ENCODE measurements at places on chromosomes 13 and 19.

DNA sequence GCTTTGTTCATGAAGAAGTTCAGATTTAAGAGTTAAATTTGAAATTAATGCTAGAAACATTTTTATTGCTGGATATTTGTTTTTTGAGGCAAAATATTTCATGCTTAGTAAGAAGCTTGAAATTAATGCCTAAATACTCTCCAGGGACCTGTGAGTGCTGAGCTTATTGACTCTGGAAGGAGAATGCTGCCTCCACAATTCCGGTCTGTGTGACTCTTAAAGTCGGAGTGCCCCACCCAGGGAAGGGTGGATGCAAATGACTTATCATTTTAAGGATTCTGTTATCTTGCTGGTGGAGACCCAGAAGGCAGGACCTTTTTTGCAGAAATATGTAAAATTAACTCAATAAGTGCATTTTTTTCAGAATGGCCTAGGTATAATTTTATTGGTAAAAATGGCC is 143.8 kb upstream of the RXFP2 start:
- DNase-seq = no peak

DNA sequence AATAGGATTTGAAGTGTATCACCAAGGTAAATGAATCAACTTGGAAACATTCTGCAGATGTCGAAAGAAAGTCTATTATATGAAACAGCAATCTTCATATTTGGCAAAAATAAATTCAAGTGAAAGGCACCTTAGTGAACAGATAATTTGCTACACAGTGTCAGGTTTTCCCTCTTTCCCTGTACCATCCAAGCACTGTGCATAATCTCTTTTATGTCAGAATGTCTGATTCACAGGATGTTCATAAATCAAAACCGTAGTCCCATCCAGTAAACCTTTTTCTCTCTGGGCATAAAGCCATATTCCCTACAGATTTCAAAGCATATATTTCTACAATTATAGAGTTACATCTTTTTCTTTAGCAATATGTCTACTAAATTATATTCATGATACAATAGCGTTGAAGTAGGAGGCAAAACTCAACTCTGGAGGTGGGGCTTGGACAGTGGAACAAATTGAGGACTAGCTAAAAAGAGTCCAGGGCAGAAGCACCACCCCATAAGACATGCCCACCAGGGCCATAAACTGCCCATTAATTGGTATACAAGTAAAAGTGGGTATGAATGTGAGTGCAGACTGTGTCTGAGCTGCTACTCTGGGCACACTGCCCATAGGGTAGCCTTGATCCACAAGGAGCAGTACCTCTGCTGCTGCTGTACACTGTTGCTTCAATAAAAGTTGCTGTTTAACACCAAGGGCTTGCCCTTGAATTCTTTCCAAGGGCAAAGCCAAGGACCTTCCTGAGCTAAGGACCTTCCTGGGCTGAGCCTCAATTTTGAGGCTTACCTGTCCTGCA is 72.1 kb upstream of the MYCBP2 start:
- DNase-seq = no peak

GRCh38 chr19:49554701-49555181 is 25.6 kb downstream of the NOSIP start:
- DNase-seq = no peak

DNA sequence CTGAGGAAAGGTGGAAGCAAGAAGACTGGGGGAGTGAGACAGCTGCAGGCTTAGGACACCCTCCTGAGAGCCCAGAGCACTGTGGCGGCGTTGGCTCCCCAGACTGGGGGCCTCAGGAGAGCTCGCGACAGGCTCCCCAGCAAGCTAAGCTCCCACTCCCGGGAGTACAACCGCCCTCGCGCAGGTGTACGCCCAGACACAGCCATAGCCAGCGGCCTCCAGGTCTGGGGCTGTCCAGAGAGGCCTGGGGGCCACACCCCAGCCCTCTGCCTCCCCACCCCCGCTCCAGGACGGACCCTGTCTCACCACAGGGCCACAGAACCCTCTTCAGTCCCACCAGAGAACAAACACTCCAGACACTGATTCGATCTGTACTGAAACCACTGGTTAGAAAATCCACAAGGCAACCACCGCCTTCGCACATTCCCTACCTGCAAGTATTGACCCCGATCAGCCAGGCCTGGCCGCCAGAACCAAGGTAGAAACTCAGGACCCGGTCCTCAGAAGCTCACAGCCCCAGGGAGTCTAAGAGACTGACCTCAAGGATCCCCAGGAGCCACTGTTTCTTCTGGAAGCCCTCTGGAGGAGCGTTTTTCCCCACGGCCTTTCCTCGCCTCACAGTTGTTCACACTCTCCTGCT is 16.3 kb downstream of the ZIC5 start:
- DNase-seq = no peak

GRCh38 chr19:53546758-53547513 is 9.0 kb downstream of the ZNF331 start:
- no peak for DNase-seq

- DNase-seq = no peak
Measured at GRCh38 chr13:112451512-112452379, 75.6 kb downstream of the SPACA7 start.

GRCh38 chr13:80399340-80400163 is 58.6 kb upstream of the SPRY2 start:
- no peak for DNase-seq
